ENCODE measurements at places on chromosomes 12 and 14.

DNA sequence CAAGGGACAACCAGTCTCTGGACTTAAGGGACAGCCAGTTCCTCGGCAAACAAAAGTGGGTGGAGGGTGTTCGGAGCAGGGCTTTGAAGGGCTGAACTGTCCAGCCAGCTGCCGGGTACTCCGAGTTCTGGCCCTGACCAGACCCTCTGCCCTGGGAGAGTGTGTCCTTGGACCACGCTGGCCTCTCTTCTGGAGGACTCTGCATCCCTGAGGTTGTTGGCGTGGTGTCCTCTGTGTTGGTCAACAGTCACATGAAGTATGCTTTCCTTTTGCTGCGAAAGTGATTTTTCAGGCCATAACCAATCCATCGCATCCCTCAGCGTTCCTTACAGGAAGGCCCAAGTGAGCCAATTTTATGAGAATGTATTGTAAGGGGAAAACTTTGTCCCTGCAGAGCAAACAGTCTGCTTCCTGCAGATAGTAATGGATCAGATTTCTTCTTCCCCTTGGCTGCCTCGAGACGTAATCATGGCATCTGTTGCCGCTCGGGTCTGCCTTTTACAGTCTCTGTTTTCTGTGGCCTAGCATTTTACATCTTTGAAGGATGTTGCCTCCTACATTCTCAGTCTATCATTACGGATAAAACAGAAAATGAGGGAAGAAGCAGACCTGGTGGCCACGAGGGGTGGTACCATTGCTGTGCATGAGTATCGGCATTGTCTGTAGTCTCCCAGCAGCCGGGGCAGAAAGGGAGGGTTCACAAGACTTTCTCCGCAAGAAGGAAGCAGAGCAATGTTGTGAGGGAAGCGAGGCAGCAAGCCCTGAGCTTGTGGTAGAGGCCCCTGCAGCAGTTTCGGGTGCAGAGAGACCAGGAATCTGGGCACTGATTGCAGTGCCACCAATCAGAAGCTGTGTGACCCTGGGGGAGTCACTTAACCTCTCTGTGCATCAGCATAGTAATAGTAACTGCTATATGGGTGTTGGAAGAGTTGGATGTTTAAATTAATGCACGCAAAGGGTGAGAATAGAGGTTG is 47.4 kb downstream of the SMIM41 start:
- DNase-seq = no peak

DNA sequence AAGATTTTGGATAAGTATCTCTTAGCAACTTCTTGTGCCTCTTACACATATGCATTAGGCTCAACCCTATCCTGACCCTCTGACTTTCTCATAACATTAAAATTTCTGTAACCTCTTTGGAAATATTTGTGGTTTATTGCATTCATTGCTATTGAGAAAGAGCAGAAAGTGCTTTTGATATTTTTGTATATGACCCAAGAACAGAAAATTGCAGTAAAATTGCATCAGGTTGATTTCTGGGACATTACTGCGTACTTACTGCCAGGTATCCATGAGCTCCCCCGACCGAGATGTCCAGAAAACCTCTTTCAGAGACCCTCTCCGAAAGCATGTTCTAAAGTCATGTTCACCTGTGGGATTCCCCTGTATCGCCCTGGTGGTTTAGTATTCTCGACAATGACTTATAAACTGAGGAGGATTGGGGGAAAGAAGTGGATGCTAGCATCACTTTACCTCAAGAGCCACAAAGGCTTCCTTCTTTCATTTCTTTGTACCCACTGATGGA is 14.5 kb upstream of the IL22 start:
- DNase-seq = no peak

- no peak for DNase-seq
Measured at GRCh38 chr14:94987409-94987808, 169.9 kb downstream of the DICER1 start.

DNA sequence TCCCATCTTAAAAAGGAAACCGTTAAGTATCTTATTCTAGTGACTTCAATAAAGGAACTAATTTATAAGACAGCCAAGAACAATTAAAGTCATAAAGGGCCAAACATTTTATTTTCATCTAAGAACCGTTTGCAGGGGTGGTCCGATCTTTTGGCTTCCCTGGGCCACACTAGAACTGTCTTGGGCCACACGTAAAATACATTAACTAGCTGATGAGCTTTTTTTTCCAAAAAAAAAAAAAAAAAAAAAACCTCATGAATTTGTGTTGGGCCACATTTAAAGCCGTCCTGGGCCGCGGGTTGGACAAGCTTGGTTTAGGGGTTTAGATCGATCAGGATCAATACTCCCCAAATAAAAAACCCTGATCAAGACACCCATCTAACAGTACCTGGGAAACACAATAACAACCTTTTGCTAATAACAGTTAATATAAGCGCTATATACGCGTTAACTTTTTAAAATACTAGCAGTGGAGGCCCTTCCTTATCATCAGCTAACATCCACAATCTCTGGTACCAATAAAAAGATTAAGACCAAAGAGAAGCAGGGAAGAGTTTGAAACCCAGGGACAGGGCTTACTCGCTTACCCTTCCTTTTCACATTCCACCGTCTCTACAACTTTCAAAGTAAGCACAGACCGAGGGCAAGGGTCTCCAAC is 1.1 kb downstream of the NAP1L1 start:
- no peak for DNase-seq

DNA sequence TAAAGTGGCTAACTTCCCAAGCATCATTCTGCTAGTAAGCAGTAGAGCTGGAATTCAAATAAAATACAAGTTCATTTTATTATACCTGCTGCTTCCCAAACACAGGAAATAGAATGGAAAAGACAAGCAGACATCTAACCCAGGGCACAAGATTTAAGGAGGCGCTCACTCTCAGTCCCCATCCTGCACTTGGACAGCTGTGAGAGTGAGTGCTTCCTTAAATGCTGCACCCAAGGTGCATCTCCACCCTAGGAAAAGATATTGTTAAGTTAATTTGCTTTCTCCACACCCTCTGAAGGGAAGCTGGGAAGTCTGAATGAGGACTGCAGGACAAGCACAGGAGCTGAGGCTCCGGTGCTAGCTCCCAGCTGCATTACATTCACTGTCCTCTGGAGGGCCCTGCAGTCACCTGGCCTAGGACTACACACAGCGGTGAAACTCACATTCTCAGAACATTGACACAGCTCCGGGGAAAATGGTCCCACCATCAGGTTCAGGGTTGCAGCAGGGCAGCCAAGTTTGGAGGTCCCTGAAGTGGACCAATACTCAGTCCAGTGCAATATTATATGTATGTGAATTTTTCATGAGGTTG is 14.2 kb downstream of the HEBP1 start:
- DNase-seq = no peak

- DNase-seq = no peak
Measured at GRCh38 chr12:85558684-85559083, 277.5 kb downstream of the RASSF9 start.

- DNase-seq = no peak
Measured at GRCh38 chr14:52790756-52791222, 618 bp downstream of the GNPNAT1 start.

GRCh38 chr12:20716985-20717384 is 21.9 kb downstream of the SLCO1C1 start:
- no peak for DNase-seq

DNA sequence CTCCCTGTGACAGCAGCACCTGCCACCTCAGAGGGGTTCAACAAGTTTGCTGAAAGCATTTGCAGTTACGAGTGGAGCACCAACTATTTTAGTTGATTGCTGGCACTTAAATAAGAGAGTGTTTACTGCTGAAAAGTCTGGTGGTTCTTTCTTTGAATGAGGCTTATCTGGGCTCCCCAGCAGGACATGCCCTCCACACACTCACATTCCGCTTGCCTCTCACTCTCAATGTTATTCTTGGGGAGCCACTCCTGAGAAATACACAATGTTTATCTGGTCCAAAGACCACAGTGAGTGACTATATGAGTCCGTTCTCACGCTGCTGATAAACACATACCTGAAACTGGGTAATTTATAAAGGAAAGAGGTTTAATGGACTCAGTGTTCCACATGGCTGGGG is 31.9 kb downstream of the NT5DC3 start:
- DNase-seq = no peak

GRCh38 chr12:127296591-127296990 is 970.4 kb upstream of the TMEM132C start:
- DNase-seq = no peak

- DNase-seq = no peak
Measured at GRCh38 chr14:73725116-73726024, 11.2 kb upstream of the PNMA1 start.

DNA sequence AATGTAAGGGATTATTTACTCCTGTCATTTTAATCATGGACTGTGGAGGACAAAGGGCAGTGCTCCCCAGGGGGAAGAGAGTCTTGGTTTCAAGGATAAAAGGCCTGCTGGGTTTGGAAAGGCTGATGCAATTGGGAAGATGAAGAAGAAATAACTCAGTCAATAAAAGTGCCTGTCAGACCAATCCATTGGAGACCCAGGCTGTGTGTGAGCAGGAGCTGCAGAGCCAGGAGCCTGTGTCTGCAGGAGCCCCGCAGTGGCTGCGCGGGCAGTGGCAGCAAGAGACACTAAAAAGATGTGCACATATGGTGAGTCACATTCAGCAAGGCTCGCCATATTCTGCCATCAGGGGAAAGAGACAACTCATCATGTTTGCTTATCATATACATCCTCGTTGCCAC is 90.4 kb downstream of the CRACR2A start:
- no peak for DNase-seq

DNA sequence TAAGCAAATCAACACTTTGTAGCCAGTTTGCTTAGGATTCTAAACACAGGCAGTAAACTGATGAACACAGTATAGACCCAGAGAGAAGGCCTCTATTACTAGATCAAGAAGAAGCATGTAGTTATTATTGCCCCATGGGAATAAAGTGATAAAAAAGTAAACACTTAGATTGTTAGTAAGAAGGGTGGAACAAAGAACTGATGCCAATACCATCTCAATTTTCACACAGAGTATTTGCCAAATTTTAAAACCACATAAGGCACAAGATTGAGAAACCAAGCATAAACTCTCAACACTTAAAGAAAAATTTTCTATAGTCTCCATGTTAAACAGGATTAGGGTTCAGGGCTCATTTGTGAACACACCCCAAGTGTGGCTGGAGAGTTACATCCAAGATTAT is 77.0 kb upstream of the SYT1 start:
- DNase-seq = no peak

DNA sequence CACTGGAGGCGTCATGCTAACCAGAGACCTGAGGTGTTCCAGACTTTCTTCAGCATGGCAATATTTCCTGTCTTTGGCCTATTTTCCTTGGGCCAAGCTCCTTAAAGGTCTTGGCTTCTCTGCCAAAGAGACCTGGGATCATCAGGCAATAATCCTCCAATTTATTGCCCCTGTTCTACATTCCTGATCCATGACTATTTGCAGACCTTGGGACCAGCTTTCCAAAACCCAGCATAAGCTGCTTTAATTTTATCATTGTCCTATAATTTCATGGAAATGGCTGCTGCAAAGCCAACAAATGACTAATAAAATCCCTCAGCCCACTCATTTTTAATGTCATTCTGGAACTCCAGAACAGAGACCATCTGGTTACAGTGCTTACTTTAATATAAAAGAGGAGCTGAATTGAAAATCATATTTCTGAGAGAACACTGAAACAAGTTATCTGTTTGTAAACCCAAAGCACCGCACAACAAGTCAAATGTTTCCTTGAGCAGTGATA is 166.9 kb upstream of the BTG1 start:
- DNase-seq = no peak

- DNase-seq = no peak
Measured at GRCh38 chr12:122303068-122303467, 36.8 kb upstream of the VPS33A start.
